RWPE2 (cell line): ENCODE measurements at places on chromosomes 6 and 20.

- no peak for DNase-seq
These were observed 131.6 kb upstream of the NEDD9 start for GRCh38 chr6:11363881-11364576.

- no peak for DNase-seq
These were observed 83.6 kb downstream of the THBS2 start for GRCh38 chr6:169169941-169170582.

DNA sequence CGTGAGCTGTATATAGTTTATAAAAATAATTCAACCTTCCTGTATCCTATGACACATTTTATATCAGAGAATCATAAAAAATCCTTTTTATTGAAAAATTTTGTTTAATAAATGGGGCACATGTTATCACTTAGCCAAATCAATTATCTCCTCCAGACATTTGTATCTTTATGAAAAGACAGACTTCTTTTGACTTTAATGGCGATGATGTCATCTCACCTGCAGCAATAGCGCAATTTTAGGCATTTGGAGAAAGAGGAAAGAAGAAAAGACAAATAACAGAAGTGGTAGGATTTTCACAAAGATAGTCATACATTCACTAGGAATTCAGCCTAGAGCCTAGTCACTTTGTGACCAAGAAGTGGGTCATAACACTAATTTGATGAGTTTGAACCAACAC lies 444.5 kb downstream of the PREX1 start:
- DNase-seq = no peak

DNA sequence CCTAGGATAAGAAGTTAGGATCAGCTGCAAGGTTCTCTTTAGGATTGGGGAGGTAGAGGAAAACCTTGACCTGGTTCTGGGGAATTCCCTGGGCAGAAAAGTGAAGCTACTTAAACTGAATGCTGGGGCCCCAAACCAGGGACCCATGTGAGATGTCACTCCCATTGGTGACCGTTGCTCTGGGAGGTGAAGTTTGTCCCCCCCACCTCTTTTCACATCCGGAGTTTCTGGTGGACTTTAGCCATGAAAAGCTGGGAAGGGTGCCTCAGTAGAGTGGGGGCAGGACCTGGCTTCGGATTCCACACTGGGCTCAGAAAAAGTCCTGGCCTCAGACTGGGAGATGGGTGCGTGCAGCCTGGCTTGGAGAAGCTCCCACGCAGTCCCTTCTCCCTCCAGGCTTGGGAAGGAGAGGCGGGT lies 13.2 kb downstream of the TJAP1 start:
- DNase-seq = no peak

GRCh38 chr6:114061741-114062140 lies 90.8 kb upstream of the HDAC2 start:
- no peak for DNase-seq

- DNase-seq = no peak
These were observed 52.6 kb upstream of the SYNJ2 start for GRCh38 chr6:157929076-157929475.

GRCh38 chr6:156957931-156958547 lies 180.9 kb downstream of the ARID1B start:
- DNase-seq = no peak

DNA sequence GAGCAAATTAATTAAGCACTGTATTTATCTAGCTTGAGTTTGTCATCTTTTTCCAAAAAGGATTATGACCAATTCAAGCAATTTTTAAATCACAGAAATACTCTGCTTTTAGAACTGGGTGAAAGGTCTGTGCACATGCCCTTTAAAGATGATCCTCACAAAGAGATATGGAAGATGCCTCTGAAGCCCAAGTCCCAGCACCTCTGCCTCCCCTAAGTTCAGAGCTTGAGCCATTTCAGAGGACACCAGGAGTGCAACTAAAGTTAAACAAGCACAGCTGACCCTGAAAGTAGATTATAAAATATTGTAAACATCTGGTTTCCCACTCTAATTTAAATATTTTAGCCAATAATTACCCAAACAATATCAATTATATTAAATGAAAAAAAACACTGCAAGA lies 139.5 kb upstream of the BEND6 start:
- no peak for DNase-seq

- DNase-seq = no peak
These were observed 1.1 kb downstream of the SNPH start for GRCh38 chr20:1267161-1267560.

- peak; percentile 79 for DNase-seq
These were observed 354.2 kb upstream of the SULF2 start for GRCh38 chr20:48139262-48140041.

- DNase-seq = no peak
These were observed 222.2 kb downstream of the LY86 start for GRCh38 chr6:6810727-6811126.

- no peak for DNase-seq
These were observed 34.2 kb upstream of the MDGA1 start for GRCh38 chr6:37731888-37732287.

GRCh38 chr6:127518710-127519468 lies at the start of gene MTCL3:
TSS of gene MTCL3 (minus strand) at chr6:127519335.
- peak; percentile 35 for DNase-seq

GRCh38 chr20:51373713-51374455 lies 168.6 kb downstream of the NFATC2 start:
- DNase-seq = peak; percentile 73

DNA sequence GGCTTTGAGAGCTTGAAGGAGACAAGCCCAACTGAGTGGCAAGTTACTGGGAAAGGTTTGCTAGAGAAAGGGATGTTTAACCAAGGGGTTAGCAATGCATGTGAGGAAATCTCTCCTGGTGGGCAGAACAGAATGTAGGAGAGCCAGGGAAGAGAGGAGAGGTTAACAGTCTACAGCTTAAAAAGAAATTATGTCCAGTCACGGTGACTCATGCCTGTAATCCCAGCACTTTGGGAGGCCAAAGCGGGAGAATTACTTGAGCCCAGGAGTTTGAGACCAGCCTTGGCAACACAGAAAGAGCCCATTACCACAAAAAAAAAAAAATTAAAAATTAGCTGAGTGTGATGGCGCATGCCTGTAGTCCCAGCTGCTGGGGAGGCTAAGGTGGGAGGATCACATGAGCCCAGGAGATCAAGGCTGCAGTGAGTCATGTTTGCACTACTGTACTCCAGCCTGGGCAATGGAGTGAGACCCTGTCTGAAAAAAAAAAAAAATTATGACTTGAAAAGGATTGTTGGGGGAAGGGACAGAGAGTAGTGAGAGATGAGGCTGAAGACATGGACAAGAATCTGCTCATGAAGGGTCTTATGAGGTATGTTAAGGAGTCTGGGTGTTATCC lies 264.9 kb downstream of the TBC1D7 start:
- DNase-seq = no peak

DNA sequence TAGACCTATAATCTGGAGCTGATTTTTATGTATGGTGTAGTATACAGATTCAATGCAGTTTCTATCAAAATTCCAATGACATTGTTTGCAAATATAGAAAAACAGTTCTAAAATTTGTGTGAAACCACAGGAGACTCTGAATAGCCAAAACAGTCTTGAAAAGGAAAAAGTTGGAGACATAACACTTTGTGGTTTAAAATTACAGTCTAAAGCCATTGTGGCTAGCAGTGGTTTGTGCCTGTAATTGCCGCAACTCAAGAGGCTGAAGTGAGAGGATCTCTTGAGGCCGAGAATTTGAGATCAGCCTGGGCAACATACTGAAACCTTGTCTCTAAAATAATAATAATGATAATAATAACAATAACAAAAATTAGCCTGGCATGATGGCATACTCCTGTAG lies 213.7 kb downstream of the CDKAL1 start:
- no peak for DNase-seq

DNA sequence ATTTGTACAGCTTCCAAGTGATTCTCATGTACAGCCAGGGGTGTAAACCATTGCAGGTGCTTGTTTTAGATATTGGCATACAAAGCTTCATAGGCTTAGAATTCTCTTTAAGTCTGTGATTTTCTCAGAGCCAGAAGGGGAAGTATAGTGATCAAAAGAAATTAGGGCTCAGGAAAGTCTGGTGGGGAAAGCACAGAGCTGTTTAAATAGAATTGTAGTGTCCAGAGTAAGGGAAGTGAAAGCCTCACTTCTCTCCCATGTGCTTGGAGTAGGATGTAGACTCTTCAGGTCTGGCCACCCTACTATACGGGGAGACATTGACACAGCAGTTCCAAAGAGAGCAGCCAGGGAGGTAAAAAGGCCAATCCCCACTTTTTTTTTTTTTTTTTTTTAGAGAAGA lies 10.4 kb downstream of the GCNT2 start:
- DNase-seq = no peak

GRCh38 chr6:44674226-44675155 lies 287.0 kb downstream of the CDC5L start:
- DNase-seq = peak; percentile 83

DNA sequence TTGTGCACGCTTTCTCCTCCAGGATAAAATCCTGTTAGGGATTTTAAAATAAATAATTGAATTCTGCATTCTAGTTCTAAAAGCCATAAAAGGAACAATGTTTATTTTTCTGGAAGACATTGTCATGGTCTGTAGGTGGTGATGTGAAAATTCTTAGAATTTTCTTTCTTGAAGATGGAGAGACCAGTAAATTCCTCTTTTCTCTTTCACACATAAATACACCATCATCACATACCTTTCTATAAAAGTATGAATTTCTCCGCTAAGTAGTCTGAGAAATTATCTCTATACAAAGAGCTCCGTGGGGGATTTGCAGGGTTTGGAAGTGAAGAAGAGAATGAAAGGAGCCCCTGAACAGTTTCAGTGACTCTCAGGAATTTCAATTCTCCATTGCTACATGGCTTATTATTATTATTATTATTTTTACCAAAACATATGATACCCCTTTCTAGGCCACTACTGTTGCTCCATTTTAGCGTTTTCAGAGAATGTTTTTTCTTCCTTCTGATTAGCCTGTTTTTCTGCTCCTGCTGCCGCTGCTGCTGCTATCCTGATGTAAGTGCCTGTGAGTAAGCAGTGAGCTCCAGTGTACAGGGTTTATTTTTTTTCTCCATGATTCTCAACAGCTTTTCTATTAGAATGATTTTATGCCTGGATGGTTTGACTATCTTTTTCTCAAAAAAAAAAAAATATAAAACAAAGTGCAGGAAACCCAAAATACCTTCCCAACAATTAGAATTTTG lies 145.8 kb downstream of the SAMD5 start:
- DNase-seq = no peak

GRCh38 chr20:55740076-55740475 lies 265.2 kb downstream of the CBLN4 start:
- DNase-seq = no peak

GRCh38 chr6:104477569-104477968 lies 382.1 kb downstream of the HACE1 start:
- DNase-seq = no peak

GRCh38 chr20:22986601-22987000 lies 48.5 kb upstream of the SSTR4 start:
- no peak for DNase-seq

DNA sequence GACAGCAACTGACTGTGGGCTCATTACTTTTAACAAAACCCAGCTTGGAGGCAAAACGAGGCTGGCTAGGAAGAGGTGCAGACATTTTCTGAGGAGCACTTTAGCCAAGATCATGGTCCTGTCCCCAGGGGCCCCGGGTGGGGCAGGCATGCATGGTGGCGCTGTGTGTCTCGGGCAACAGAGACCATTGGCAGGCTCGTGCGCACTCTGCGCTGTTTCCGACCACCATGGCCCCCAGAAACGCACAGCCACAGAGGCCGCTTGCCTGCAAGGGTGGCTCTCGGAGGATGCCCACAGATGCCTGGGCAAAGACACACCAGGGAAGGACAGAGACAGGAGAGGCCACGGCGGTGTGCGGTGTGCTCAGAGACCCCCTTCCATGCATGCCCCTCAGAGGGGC lies 6.7 kb downstream of the BHLHE23 start:
- no peak for DNase-seq

DNA sequence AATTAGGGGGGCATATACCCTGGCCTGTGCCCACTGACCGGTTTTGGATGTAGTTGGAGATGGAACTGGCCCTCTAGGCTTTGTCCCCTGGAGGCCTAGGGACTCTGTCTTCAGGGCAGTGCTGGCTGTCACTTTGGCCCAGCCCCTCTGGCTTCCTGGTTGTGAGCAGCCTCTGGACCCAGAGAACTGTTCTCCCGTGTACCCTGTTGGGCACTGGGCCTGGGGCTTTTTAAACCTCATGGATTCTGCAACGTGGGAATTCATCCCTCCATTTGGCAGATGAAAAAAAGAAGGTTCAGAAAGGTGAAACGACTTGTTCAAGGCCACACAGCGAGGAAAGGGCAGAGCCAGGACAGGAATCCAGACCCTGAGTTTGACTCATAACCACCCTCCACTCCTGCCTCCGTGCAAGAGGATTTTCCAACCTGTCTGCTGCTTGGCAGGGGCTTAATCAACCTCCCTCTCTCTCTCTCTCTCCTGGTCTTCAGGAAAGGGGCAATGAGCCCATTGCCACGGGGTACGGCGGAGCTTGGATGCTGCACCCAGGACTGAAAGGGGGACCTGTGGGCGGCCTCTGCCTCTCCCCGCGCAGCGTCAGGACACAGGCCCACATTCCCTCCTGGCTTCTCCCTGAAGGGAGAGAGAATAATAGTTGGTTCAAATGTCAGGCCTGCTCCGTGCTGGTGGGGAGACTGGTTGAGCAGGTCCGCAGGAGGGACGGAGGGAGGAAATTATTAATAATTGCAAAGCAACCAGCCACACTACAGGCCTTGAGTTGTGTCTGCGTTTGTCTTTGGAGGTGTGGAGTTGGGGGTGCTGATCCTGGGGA lies 56.0 kb downstream of the CEBPB start:
- DNase-seq = no peak

DNA sequence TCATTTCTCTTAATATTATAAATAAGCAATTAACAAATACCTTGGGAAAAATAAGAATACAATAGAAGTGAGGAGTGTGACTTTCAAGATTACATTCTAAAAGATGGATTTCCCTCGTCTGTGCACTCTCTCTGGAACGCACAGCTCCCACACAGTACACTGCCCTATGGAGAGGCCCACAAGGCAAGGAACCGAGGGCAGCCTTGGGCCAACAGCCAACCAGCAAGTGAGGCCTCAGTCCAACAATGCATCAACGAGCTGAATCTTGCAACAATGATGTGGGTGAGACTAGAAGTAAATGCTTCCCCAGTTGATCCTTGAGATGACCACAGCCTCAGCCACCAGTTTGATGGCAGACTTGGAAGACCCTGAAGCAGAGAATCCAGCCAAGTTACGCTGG lies 34.5 kb upstream of the AVP start:
- DNase-seq = no peak

GRCh38 chr6:165404296-165404695 lies 94.9 kb upstream of the C6orf118 start:
- no peak for DNase-seq

- no peak for DNase-seq
These were observed 6.0 kb upstream of the FASTKD5 start for GRCh38 chr20:3165473-3166337.
